ENCODE measurements at places on chromosomes 12 and 14.

GRCh38 chr12:127550271-127550670 lies 716.7 kb upstream of the TMEM132C start:
- peak; percentile 72 for DNase-seq

DNA sequence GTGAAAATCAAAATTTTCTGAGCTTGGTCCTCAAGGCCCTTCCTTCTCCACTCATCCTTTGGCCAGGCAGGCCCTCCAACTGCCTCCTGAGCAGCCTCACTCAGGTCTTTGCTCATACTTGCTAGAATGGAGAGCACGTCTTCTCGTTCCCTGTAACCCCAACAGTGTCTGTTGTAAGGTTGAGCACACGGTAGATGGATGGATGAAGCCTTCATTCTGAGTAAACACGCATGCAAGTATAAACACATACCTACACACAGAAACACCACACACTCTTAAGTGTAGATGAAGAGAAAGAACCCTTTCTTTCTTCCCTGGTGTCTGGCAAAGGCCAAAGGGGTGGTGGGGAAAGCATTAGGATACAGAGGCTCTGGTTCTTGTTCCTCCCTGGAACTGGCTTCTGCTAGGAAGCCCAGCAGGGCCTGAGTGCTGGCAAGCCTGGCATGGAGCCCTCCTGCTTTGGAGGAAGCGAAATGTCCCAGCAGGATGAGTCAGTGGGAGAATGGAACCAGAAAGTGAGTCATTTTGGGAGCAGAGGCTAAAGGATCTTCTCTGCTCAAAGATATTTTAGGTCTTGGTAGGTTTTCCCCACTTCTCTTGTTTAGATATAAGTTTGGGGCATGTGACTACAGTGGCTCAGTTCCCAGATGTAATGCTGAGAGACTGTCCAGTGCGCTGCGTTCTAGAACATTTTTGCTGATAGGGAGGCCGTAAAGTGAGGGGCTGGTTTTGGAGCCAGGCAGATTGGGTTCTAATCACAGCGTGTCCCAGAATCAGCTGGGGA lies 127.4 kb downstream of the CACNA1C start:
- DNase-seq, result peak; percentile 83

DNA sequence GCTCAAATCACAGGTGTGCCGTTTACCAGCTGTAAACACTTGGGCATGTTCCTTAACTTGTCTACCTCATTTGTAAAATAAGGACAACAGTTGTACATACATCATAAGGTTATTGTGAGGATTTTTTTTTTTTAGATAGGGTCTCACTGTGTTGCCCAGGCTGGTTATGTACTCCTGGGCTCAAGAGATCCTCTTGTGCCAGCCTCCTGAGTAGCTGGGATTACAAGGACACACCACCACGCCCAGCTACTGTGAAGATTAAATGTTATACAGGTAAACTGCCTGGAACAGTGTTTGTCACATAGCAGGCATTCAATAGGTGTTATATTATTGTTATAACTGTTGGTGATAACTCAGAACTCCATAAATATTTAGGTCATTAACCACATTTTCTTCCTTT lies 12.7 kb downstream of the TMED10 start:
- no peak for DNase-seq

- no peak for DNase-seq
Measured at GRCh38 chr12:52530366-52530765, 10.2 kb upstream of the KRT5 start.

DNA sequence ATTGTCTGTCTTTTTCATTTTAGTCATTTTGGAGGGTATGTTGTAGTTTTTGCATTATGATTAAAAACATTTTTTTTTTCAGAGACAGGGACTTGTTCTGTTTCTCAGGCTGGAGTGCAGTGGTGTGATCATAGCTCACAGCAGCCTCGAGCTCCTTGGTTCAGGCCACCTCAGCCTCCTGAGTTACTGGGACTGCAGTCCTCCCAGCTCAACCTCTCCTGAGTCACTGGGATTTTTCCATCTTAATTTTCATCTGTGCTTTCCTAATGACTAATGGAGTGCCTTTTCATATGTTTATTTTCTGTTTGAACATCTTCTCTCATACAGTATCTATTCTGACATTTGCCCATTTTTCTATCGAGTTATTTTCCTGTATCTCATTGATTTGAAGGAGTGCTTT lies 52.6 kb downstream of the DYRK2 start:
- peak; percentile 46 for DNase-seq

DNA sequence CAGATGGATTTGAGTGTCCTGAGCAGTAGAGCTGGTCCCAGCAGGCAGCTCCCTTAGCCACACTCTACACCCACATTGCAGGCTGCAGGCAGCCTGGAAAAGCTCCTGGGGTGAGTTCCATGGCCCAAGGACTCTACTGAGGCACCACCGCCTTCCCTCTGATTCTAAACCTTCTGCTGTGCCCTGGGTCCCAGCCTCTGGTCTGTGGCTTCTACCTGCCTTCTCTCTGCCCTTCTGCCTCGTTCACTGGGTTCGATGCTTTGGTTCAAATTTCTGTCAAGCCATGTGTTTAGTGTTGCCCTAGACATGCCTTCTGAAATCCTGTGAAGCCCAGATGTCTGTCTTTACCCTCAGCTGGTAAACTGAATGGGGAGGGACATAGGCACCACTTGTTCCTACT lies 1.5 kb upstream of the FGF6 start:
- no peak for DNase-seq

DNA sequence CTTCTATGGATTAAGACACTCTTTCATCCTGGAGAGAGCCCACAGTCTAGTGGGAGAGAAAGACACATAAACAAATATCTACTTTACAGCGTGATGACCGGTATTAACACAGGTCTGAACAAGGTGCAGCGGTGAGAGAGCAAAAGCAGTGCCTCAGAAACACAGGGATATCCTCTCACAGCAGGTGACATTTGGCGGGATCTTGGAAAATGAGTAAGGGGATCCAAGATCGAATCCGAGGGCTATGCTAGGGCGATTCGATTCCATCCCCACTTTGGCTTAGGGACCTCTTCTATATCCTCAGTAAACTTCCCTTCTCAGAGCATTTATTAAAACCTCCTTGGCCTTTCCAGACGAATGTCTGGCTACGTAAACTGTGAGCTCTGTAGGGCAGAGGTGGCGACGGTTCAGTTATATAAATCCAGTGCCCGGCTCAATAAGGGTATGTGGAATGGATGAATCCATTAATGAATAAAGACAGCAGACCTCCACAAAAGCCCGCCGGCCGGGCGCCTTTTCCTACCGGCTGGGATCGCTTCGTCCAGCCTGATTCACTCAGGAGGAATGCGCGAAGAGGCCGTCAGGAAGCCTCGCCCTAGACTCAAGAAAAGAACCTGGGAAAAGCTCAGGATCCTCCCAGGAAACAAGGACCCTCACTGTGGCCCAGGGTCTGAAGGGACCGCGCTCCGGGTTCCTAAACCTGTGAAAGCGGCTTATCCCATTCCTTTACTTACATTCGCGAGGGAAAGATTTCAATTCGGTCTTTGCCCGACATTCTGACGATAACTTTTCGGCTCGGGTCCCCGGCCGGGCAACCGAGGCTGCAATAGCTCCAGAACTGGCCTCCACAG lies 455 bp downstream of the ATP6V1D start:
- DNase-seq, result peak; percentile 78

DNA sequence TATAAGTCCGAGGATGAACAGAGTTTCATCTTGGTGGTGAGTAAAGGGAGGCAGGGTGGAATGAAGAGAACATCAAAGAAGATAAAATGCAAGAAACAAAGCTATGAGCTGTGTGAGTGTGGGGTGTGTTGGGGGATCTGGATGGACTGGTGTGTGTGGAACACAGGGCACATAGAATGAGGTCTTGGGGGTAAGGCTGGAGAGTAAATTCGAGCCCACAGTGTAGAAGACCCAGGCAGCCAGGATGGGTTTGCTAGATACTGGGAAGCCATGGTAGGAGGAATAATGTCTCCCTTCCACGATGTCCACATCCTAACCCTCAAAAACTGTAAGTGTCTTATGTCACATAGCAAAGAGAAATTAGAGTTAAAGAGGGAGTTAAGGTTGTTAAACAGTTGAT lies 6.8 kb downstream of the KCNMB4 start:
- DNase-seq, result no peak

GRCh38 chr14:93735206-93735605 lies 53.1 kb downstream of the PRIMA1 start:
- peak; percentile 29 for DNase-seq

DNA sequence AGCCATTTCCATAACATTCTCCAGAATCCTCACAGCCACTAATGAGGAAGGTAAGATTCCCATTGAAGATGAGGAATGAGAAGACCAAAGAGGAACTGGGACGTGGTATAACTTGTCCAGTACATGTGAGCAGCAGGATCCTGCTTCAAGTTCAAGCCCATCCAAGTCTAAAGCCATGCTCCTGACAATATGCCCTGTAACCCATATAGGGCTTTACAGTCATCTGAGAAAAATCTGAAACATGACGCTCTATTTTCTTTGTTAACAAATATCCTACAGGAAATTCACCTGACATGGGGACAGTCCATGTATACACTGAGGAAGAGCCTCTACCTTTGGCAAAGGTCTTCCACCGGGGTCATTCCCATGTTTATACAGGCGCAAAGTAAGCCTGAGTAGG lies 3.1 kb upstream of the ACTR6 start:
- no peak for DNase-seq

DNA sequence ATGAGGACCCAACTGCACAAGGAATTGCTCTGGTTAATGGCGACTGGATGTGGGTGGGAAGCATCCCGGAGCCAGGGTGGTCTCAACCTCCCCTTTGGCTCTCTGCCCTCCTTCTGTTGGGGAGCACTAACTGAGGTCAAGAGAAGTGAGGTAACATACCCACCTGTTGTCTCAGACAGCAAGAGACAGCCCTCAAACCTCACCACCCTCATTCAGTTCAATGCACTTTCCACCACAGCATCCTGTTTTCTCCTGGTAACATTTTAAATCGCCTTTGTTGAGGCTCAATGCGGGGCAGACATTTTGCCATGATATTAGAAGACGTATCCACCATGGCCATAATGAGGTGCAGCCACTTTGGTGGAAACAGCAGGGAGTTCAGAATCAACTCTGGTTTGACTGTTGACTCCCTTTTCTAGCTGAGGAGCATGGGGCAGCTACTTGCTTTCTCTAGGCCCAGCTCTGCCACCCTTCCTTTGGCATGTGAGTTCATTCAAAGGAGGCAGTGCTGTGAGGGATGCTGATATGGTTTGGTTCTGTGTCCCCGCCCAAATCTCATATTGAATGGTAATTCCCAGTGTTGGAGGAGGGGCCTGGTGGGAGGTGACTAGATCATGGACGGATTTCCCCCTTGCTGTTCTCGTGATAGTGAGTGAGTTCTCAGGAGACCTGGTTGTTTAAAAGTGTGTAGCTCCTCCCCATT lies 338.6 kb downstream of the PCNX1 start:
- DNase-seq, result no peak

- DNase-seq, result no peak
Measured at GRCh38 chr12:77064896-77065360, 441 bp downstream of the E2F7 start.

GRCh38 chr12:57735952-57736740 lies 2.4 kb downstream of the AGAP2 start:
- no peak for DNase-seq

DNA sequence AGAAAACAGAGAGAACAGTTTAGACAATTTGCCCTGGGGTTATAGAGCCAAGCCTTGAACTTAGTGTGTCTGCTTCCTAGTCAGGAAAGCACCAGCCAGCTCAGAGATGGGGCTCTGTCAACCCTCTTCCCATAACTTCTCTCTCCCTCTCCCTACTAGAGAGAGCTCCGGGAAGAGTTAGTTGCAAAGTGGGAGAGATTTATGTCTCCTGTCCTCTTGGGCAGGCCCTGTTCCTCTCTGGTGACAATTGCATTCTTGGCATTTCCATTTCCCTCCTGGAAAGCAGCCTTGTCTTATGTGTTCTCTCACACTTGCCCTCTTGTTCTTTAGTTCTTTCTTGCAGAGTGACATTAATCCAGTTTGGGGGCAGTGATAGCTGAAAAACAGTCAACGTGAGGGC lies 42.1 kb upstream of the TUNAR start:
- DNase-seq, result no peak

DNA sequence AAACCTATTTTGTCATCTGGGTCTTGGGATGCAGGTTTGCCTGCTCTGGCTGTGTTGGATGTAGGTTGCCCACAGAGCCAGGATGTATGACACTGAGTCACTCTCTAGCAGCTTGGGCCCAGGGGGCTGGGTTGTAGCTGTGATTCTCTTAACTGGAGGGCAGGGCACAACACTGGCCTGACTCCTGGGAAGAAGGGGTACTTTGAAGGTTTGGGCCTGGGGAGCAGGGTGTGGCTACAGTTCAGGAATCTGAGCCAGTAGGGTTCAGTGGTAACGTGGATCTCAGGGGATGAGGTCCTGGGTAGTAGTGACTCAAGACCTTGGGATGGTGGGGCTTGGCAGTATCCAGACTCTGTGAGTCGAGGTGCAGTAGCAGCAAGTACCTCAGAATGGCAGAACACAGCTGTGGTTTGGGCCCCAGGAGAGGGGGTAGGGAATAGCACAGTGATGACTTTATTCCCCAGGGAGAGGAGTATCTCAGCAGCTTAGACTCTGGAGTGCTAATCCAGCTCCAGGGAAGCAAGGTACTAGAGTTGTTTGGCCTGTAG lies 25.7 kb downstream of the TBC1D15 start:
- peak; percentile 96 for DNase-seq

- DNase-seq, result peak; percentile 29
Measured at GRCh38 chr12:128829861-128830504, 6.2 kb upstream of the SLC15A4 start.

- peak; percentile 71 for DNase-seq
Measured at GRCh38 chr12:100359822-100360221, 2.9 kb downstream of the SLC17A8 start.

DNA sequence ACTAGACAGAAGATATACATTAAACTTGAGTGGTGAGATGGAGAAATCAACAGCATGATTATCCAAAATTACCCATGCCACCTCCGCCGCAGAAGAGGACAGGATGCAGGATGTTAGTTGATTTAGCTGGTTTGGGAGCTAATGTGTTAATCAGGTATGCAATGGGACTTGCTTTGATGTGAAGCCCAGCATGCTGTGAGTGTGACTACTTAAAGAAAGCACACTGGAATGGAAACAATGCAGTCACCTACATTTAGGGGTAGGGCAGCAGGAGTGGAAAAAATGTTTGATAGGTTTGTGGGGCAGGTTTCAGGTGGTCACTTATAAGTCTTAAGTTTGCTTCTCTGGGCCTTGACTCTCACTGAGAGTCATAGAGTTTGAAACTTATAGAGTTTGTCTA lies 170.0 kb upstream of the DAAM1 start:
- no peak for DNase-seq

GRCh38 chr12:131033486-131033885 lies 79.8 kb downstream of the ADGRD1 start:
- no peak for DNase-seq

GRCh38 chr12:29023436-29024076 lies 125.5 kb upstream of the FAR2 start:
- DNase-seq, result no peak
